Smooth muscle cell of trachea (primary cell): ENCODE measurements at places on chromosomes 7 and 10. TPM values are rescaled to one million over a fixed set of nuclear protein-coding genes. Genes with fewer than 3 reads are reported as not detected.

GRM3 gene
- total RNA-seq = not detected in 2 replicates

STOX1 gene
- 0.17 TPM in 1 of 2 replicates, not detected in the other for total RNA-seq

AKR1E2 gene
- total RNA-seq = 10.1 and 17.0 TPM in 2 replicates

CYP2W1 gene
- total RNA-seq = not detected in 2 replicates

GAD2 gene
- total RNA-seq = not detected in 2 replicates

STYXL1 gene
- total RNA-seq = 55.9 and 65.3 TPM in 2 replicates

NPFFR1 gene
- under 0.01 TPM in 1 of 2 replicates, not detected in the other for total RNA-seq

AQP1 gene
- total RNA-seq = 0.29 and 1.5 TPM in 2 replicates

CNPY1 gene
- not detected in 2 replicates for total RNA-seq

PAPOLB gene
- total RNA-seq = under 0.01 and 0.15 TPM in 2 replicates

TTYH3 gene
- 52.4 and 82.2 TPM in 2 replicates for total RNA-seq

RAPGEF5 gene
- 1.3 and 1.6 TPM in 2 replicates for total RNA-seq

SPDYE16 gene
- total RNA-seq = 0.33 and 0.44 TPM in 2 replicates

PPP1R9A gene
- 0.44 and 1.7 TPM in 2 replicates for total RNA-seq
